ENCODE measurements at places on chromosomes 1 and 21.

GRCh38 chr1:7931446-7931812, 9.2 kb downstream of the TNFRSF9 start:
- no peak for DNase-seq

GRCh38 chr1:190852611-190853010, 374.9 kb upstream of the BRINP3 start:
- no peak for DNase-seq

- no peak for DNase-seq
These were observed 5.7 kb upstream of the CCT8 start for GRCh38 chr21:29078869-29079767.

DNA sequence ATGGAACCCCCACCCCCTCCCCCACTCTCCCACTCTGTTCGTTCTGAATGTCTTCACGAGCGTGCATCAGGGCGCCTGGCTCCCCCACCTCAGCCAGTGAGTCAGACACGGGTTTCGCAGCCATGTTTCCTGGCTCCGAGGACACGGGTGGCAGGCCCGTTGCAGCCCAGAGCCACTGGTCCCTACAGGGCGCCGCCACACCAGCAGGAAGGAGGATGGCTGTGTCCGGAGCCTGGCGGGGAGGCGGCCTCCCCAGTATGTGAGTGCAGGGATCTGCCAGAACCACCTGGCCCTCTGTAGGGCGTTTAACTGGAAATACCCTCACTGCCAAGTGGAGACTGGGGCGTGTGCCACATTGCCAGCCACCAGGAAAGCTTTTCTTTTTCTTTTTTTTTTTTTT, 18.5 kb downstream of the CSTB start:
- no peak for DNase-seq

GRCh38 chr1:58249388-58249736, 297.2 kb downstream of the OMA1 start:
- DNase-seq: no peak

GRCh38 chr1:47572731-47573430, 135.0 kb downstream of the FOXD2 start:
- no peak for DNase-seq

DNA sequence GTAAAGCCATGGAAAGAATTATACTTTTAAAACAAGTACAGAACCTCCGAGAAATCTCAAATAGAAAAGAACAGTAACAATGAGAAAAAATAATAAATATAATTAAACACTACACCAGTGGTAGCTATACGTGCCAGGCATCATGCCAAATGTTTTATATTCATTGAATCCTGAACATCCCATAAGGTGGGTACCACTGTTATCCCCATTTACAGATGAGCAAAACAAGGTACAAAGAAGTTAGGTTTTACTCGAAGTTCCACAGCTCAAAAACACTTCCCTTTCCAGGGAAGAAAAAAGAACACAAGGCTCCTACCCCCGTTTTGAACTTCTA, 33.4 kb downstream of the JAK1 start:
- DNase-seq: no peak

- no peak for DNase-seq
These were observed 702.3 kb downstream of the BRINP3 start for GRCh38 chr1:189775343-189775742.

- no peak for DNase-seq
These were observed 9.2 kb upstream of the TRAF3IP3 start for GRCh38 chr1:209746451-209747165.

GRCh38 chr1:31663622-31664452, 19.2 kb upstream of the PEF1 start:
- DNase-seq: peak; percentile 70

- no peak for DNase-seq
These were observed 90.9 kb upstream of the PGD start for GRCh38 chr1:10308001-10308400.

DNA sequence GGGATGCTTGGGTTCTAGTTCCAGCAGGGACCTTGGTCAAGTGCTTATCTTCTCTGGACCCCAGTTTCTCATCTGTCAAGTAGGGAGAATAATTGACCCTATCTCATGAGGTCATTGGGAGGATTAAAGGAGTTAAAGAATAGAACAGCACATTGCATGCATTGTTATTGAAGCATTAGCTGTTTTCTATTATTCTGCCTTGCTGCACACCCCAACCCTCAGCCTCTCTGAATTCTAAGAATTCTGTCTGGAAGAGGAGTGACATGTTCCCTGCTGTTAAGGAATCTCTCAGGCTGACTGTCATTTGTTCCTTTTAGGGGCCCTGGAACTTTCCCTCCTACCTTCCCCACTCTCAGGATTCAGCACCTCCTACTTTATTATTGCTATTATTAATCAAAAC, 73.9 kb downstream of the NENF start:
- DNase-seq: no peak

GRCh38 chr1:151986501-151987190, 7.0 kb downstream of the S100A10 start:
- DNase-seq: no peak

All from 8988T (cell line).